Hematopoietic multipotent progenitor cell treated with erythropoietin and hydrocortisone succinate and interleukin-3 and kit ligand, for 6 days (in vitro differentiated cells): ENCODE measurements at places on chromosomes 2 and 18.

- no peak for DNase-seq
Measured at GRCh38 chr2:218427741-218428140, 8.8 kb downstream of the VIL1 start.

- no peak for DNase-seq
Measured at GRCh38 chr2:1638281-1638860, 105.9 kb downstream of the PXDN start.

GRCh38 chr2:101113441-101114267 lies 37.5 kb downstream of the TBC1D8 start:
- DNase-seq = no peak

GRCh38 chr2:211161236-211161635 lies 604.8 kb downstream of the CPS1 start:
- no peak for DNase-seq

DNA sequence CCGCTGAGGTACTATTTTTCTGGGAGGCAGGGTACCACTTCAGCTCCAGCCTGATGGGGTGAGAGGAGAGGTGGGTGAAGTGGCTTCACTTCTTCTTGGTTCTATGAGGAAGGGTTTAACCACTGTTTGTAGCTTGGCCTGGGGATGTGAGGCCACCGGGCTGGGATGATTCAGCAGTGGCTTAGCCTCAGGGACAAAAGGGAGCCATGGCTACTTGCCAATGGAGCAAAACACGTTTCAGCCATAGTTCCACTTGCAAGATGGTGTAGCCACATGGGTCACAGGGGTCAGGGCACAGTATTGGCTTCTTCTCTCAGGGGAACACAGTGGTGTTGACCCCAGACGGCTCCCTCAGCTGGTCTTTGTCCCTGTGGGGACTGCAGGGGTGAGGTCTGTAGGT lies 14.9 kb downstream of the ZDBF2 start:
- no peak for DNase-seq
